ENCODE measurements at places on chromosomes 1 and 21.

DNA sequence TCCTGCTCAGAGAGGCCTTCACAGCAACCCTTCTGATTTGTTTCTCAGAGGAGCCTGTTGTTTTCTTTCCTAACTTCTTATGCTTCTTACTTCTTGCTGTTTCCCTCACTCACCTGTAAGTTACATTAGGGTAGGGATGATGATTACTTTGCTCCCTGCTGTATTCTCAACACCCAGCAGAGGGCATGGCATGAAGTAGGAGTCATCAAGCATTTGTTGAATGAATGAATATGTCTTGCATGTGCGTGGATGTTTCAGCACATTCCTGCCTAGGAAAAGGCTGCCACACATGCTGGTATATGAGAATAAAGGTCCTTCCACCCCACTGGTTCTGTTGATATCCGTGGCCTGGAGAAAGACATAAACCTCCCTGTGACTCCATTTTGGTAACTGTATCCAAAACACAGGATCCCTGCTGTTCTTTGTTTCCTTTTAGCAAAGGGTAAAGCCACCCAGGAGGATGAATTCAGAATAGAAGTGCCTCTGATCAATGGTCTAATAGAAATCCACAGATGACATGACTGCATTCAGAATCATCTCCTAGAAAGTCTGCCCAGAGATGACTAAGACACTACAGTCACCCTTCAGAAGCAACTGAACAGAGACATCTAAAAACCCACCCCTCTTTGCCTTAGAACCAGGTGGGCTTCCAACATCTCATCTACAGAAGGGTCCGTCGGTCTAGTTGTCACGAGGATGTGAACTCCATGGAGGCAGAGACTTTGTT is 168.8 kb downstream of the ZSCAN20 start:
- DNase-seq: no peak

- DNase-seq: no peak
These were observed 95.9 kb downstream of the EPHB2 start for GRCh38 chr1:22806584-22806983.

DNA sequence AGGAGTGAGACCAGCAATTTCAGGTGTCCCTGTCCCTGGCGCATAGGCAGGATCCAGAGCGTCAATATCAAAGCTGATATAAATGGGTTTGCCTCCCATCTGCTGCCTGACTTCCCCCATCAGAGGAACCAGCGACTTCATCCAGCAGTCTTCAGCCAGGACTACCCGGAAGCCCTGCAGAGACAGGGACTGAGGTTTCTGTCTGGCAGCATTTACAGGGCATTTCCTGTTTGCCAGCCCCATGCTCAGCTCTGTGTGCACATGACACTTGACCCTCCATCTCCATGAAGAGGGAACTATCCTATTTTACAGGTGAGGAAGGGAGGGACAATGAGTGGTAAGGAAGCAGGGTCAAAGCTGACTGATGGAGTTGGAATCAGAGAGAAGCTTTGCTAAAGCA is 7.2 kb downstream of the AGMAT start:
- DNase-seq: no peak

- DNase-seq: no peak
These were observed 175.6 kb downstream of the CAMTA1 start for GRCh38 chr1:6960860-6961259.

GRCh38 chr21:31946231-31946630 is 73.4 kb downstream of the HUNK start:
- no peak for DNase-seq

GRCh38 chr1:206507284-206508129 is at the start of gene RASSF5:
Gene RASSF5 (plus strand): TSS chr1:206507531. CDS start chr1:206507603, 72 bp downstream.
- peak; percentile 66 for DNase-seq

- peak; percentile 60 for DNase-seq
These were observed 5.2 kb upstream of the FCER1G start for GRCh38 chr1:161209790-161210409.

- DNase-seq: no peak
These were observed 36.4 kb downstream of the LYPLAL1 start for GRCh38 chr1:219210067-219210466.

DNA sequence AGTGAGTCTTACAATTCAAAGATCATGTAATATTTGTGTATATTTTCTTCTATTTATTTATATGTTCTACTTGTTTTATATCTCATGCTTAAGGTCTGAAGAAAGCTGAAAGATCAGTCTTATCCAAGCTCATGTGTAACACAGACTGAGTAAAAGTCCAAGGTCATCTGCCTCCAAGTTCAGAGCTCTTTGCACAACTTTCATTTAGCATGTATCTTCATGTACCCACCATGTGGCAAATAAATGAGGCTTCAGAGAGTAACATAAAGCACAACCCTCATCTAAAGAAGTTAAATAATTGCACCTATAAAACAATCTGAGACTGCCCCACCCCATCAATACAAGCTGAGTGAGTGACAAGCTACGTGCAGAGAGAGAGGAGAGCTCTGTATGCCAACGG is 38.5 kb upstream of the PRDX6 start:
- no peak for DNase-seq

GRCh38 chr21:43613755-43614638 is 45.3 kb downstream of the HSF2BP start:
- no peak for DNase-seq

- no peak for DNase-seq
These were observed 37.1 kb upstream of the COL11A1 start for GRCh38 chr1:103145449-103145848.

DNA sequence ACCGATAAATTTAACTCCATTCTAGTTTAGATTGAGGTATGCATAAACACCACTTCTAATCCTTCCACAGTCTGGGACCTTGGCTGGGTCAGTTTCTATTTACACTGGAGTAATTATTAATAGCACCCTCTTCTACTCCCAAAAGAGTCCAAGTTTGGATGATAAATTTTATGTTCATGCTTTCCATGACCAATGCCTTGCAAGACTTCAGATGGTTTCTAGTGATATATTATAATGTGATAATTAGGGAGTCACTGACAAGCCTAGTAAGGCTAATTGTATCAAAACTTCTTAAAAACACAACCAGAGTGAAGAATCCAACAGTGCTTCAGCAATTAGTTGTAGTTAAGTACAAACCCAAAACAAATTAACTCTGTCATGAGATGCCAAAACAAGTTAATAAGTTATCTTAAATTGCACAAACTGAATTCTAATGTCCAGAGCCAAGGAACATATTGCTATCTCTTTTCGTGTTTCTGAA is 489.6 kb downstream of the TTLL7 start:
- no peak for DNase-seq

- DNase-seq: no peak
These were observed 1527.3 kb upstream of the TPTE start for GRCh38 chr21:8993943-8994639.

DNA sequence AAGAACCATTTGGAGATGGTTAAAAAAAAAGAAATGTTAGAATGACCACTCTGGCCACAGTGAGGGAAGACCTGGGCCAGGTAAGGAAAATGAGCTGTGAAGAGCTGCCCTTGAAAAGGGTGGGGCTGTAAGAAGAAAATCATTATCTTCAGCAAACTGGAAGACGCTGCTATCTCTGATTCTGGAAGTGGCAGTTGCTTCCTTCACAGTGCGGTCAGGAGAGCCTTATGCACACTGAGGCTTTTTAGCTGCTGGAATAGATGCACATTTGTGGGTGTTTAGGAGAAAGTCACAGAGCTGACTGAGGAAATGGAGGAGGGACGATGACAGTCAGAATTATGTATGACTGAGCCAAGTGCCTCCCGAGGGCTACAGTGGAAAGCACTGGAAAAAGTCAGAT is 91.6 kb downstream of the TBX19 start:
- DNase-seq: no peak

GRCh38 chr21:38743772-38744529 is 61.8 kb upstream of the ETS2 start:
- no peak for DNase-seq

GRCh38 chr1:80987106-80987505 is 813.6 kb upstream of the ADGRL2 start:
- DNase-seq: no peak

DNA sequence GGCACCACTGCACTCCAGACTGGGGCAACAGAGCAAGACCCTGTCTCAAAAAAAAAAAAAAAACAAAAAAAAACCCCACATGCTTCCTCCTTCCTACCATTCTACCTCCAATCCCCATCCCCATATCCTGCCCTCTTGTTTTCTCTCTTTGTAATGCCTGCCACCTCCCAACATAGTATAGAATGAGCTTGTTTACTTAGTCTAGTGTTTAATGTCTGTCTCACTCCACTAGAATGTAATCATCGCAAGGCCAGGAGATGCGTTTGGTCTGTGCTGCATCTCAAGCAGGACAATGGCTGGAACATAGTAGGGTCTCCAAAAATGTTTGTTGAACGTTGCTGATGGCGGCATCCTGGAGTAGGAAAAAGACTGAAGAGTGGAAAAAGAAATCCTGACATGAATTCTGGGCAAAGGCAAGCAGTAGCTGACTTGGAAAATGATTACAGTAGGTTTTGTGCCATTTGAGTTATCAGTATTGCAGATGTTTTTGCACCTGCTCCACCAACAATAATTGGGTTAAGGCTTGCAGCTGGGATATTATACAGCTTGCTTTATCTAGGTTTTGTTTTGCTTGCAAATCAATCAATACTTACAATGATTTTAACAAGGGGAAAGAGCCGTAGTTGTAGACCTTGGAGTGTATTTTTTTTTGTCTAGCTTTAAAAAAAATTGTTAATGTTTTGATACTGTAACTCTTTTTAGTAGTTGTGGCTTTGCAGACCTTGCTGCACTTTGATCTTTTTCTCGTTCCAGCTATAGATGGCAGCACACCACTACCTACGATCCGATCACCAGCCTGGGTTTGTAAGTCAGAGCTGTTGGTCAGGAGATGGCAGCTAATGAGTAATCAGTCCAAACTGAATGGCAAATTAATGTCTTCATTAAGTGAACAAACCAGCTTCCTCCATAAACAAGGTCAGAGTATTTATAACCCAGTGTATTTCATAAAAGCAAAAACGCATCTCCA is 62.4 kb downstream of the BACH1 start:
- no peak for DNase-seq

- no peak for DNase-seq
These were observed 15.7 kb downstream of the TTC34 start for GRCh38 chr1:2785631-2786328.

DNA sequence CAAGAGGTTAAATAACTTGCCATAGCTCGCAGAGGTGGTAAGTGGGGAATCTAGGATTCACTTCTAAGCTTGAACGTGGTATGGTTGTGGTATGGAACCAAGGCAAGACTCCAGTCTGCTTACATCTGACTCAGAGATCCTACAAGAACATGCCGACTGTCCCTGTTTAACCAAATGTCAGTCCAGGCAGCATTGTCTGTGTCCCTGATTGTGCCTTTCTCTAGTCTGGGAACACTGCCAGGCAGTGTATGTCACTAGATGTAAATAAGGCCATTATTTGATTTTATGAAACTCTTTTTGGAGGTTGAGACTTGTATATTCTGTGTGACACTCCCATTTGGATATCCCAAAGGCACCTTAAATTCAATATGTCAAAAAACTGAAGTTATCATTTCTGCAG is 96.0 kb downstream of the NOS1AP start:
- DNase-seq: no peak

DNA sequence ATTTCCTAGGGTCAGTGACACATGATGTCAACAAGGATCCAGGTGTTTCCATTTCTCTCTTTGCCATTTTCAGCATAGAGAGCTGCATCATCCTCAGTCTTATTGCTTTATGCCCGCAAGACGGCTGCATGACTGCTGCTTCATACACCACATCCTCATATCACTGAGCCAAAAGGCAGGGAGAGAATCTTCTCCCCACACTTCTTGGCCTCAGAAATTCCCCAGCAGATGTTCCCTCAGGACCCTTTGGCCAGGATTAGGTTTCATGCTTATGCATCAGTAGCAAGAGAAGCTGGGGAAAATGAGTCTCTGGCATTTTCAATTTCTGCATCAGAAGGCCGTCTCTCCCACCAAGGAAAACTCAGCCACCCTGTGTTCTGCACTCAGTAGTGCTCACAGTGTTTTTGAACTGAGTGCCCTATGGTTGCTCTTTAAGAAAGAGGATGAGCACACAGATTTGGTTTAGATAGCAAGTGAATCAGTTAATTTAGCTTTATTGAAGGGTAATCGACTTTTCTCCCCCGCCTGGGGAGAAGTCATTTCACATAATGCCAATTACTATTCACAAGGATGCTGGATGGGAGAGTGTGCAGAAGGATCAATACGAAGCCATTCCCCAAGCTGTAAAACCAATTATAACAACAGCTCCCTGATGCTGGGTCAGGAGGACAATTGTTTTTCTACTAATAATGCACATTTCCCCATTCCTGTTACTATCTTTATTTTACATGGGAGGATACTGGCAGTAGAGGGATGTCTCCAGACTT is 360.2 kb downstream of the HHIPL2 start:
- DNase-seq: no peak

GRCh38 chr1:93977598-93977945 is 68.3 kb upstream of the GCLM start:
- no peak for DNase-seq

DNA sequence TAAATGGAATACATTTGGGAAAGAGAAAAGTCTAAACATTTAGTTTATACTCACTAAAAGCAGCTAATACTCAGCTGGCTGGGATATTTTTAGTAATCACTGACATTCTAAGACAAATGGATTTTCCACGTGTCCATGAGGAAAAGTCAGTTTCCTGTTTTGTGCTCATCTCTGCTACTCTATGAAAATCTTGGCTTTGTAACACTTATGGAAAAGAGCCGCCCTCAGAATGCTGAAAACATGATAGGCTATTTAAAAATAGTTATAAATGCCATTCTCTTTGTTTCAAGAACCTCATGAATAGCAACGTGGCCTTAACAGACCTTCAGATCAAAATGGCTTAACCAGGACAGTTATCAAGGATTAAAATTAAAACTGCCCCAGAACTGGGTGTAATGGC is 29.9 kb downstream of the MRAP start:
- DNase-seq: no peak

GRCh38 chr1:184867866-184868689 is 106.2 kb downstream of the NIBAN1 start:
- no peak for DNase-seq

- DNase-seq: no peak
These were observed 157.6 kb upstream of the LMO4 start for GRCh38 chr1:87170931-87171598.

DNA sequence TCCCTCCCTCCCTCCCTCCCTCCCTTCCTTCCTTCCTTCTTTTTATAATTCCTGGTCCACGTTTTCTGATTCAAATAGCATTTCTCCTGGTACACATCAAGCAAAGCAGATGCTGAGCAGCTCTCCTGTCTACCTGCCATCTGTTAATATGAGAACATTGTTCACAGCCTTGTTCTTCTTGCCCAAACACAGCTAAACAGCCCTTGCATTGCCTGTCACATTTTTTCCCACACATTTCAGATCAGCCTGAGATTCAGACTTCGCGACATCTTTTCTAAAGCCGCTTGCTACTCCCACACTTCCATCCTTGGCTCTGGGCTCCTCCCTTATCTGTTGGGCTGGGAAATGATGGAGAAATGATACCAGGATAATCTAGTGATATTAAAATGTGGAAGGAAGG is 200.5 kb downstream of the PCP4 start:
- DNase-seq: no peak

- no peak for DNase-seq
These were observed 2.1 kb downstream of the CNTN2 start for GRCh38 chr1:205045146-205045545.
